ENCODE measurements at places on chromosomes 2 and 18. TPM values are rescaled to one million over a fixed set of nuclear protein-coding genes. Genes with fewer than 3 reads are reported as not detected.

DNA sequence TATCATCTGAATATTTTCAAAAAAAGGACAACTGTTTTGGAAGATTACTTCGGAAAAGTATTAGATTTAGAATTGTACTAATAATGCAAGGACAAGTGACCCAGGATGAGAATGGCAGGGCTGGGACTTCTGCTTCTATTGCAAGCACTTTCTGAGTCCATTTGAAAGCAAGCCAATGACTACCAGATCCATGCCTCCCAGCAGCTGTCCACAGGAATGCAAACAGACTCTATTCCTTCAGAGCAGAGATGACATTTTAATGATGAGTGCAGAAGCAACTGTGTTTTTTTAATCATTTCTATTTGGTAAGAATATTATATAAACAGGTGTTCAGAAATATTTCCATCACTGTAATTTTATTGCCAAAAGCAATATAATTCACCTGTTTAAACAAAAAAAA is 456.7 kb downstream of the SOX11 start:
- DNase-seq: no peak

GRCh38 chr18:28032177-28032576 is 144.8 kb downstream of the CDH2 start:
- DNase-seq: peak; percentile 17

- DNase-seq: no peak
These were observed 132.4 kb downstream of the MGAT5 start for GRCh38 chr2:134386310-134386709.

Gene SLC19A3
- total RNA-seq: 1.2 TPM

Gene DNAH6
- total RNA-seq: 2.9 TPM

- no peak for DNase-seq
These were observed 43.0 kb downstream of the CAPN13 start for GRCh38 chr2:30764021-30764800.

Gene HOXD12
- not detected for total RNA-seq

DNA sequence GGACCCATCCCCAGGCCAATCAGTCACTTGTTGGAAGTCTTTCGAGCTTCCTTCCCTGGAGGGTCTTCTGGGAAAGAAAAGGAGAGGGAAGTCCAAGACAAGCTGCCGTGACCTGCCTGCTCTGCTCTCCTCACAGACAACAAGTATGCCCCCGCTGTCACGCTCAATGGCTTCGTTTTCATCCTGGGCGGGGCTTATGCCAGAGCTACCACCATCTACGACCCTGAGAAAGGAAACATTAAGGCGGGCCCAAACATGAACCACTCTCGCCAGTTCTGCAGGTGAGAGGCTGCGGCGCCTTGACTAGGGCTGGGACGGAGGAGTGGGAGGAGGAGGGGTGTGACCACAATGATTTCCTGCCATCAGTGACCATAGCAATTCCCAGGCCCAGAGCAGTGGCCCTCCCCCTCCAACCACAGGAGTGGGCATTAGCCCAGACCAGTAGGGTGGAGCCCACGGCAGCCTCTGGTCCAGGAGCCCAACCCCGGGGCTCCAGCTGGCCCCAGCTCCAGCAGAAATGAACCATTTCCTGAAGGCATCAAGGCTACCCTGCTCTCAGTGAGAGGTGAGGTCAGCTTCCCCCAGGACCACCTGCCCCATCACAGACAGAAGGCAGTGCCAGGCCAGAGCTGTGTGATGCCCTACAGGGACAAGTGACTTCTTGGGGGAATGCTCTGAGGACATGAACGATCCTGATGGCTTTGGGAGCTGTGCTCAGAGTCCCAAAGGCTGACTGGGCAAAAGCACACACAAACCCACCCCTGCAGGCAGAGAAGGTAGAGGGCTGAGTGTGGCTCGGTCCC is 223.1 kb downstream of the ATAD2B start:
- no peak for DNase-seq

DNA sequence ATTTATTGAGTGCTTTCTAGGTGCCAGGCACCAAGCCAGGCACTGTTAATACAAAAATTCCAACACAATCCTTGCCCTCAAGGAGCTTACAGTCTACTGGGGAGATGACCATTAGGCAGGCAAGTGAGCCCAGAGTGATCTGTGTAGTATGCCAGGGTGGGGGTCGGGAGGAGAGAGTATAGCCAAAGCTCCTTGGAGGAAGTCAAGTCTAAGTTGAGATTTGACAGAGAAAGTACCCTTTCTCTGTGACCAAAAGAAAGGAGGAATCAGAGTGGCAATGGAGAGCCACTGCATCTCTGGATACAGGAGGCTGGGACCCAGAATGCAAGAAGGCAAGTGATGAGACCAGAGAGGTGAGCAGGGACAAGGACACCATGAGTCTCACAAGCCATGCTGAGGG is 7.5 kb downstream of the ANKRD53 start:
- no peak for DNase-seq

DNA sequence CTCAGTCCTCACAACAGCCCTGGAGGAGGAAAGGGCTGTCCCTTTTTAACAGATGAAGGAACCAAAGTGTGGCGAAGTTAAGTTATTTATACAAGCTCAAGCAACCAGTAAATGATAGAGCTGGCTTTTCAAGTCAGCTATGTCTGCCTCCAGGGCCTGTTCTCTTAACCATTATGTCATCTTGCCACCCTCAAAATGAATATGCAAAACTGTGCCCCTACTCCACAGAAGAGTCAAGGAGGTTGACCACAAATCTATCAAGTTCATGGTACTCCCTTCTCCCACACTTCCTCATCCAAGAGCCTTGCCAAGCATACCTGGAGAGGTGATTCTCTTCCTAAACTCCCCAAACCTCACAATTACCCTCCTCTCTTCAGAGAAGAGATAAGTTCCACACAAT is 37.3 kb upstream of the CREB1 start:
- no peak for DNase-seq

- no peak for DNase-seq
These were observed 480.0 kb upstream of the SYT4 start for GRCh38 chr18:43757273-43757672.

DNA sequence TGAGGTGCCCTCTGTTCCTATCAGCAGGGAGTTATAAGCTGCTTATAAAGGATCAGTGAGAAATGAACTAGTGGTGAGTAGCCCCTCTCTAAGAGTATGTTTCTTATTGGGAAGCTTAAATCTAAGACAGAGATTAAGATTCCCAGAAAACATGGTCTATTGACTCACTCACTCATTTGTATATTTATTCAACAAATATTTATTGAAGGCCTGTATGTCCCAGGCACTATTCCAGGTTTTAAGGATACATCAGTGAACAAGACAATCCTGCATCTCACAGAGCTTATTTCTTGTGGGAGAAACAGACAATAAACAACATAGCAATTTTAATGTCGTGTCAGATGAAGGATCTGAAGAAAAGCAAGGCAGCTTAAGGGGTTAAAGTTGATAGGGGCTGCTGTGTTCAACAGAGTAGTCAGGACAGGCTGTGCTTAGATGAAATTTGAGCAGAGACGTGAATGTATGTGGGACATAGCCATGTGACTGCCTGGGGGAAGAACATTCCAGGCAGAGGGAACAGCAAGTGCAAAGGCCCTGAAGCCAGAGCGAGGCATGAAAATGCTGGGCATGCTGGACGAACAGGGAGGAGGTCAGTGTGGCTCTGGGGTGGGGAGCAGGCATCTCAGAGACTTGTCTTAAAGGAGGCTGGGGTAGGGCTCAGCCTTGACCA is 14.8 kb upstream of the PSD4 start:
- DNase-seq: no peak

- DNase-seq: no peak
These were observed 42.1 kb downstream of the CRACDL start for GRCh38 chr2:98893911-98894321.

- DNase-seq: no peak
These were observed 226.9 kb upstream of the SMIM21 start for GRCh38 chr18:75654386-75654785.

- DNase-seq: no peak
These were observed 63.6 kb downstream of the CELF4 start for GRCh38 chr18:37502036-37502435.

- no peak for DNase-seq
These were observed 67.2 kb upstream of the SP5 start for GRCh38 chr2:170647741-170648436.

Gene UGT1A8
- total RNA-seq: 15.1 TPM

DNA sequence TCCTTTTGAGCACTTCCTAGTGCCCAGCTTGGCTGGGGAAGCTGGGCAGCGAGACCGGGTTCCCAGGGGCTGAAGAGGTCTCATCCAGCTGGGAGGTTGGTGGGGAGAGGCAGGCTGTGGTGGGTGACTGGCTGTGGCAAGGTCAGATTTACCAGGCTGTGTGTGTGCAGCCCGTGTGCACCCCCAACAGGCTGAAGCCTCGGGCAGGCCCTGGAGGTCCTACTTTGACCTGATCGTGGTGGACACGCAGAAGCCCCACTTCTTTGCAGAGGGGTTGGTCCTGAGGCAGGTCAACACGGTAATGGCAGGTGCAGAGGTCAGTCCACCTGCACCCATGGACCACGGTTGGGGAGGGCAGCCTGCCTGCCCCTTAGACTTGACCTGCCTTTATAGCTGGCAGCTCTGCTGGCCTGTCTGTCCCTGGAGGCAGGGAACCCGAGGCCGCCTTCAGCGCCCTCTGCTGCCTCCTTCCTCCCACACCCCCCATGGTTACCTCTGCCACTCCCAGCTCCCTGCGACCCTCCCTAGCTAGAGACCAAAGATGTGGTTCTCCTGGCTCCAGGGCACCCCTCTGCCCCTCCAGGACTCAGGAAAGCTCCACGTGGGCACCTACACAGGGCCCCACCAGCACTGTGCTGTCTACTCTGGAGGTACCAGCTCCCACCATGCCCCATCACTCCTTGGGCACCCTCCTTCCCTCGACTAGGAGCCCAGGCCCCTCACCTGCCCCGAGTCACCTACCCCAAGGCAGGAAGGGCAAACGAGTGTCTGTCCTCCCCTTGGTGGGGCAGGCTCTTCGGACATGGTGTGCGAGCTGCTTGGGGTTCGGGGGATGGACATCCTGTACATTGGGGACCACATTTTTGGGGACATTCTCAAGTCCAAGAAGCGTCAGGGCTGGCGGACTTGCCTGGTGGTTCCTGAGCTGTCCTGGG is 4.0 kb downstream of the NT5DC4 start:
- DNase-seq: peak; percentile 50

All from Daoy (cell line).